ENCODE measurements at places on chromosomes 3 and 15. TPM values are rescaled to one million over a fixed set of nuclear protein-coding genes. Genes with fewer than 3 reads are reported as not detected.

- DNase-seq: no peak
These were observed 341.8 kb downstream of the RAP2B start for GRCh38 chr3:153503873-153504272.

The LMCD1 gene
- total RNA-seq: not detected

The OR5K4 gene
- total RNA-seq: not detected

The TADA3 gene
- 59.2 TPM for total RNA-seq

The CASR gene
- total RNA-seq: not detected

The CCR3 gene
- not detected for total RNA-seq

DNA sequence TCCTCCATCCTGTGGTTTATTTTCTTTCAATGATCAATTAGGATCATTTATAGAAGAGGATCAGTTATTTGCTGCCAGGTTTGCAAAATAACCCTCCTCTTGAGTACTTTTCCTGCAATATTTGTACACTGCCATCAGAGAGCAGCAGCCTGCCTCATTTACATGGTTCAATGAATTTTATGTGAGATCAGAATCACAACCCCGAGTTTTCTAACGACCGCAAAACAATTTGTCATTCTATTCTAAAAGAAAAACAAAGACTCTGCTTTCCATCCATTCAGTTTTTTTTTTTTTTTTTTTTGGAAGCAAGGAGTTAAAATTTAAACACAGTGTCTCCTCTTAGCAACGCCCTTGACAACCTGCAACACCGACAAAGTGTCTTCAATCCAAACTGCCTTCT lies 146.9 kb downstream of the RAB11A start:
- no peak for DNase-seq

GRCh38 chr3:58804914-58805313 lies 138.3 kb upstream of the FAM3D start:
- DNase-seq: no peak

- DNase-seq: no peak
These were observed 210.3 kb upstream of the CNTN6 start for GRCh38 chr3:882533-882932.

The TGM4 gene
- not detected for total RNA-seq

DNA sequence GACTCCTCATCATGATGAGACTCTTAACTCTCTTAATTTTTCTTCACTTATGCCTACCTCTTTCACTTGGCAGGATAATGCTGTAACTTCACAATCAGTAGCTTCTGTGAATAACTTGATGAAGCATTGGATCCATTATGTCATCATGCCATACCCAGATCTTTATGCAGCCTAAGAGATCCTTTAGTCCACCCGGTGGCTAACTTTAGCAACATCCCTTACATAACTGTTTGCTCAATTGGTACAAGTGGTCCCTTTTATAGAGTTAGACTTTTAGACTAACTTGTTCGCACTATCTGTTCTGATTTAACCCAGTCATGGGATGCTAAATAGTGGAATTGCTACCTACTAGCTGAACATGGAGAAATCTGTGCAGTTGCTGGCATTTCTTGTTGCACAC lies 184.5 kb downstream of the USP13 start:
- DNase-seq: no peak

GRCh38 chr15:90266061-90266431 lies 574 bp downstream of the NGRN start:
- DNase-seq: peak; percentile 68

GRCh38 chr3:181741417-181741816 lies 29.7 kb downstream of the SOX2 start:
- no peak for DNase-seq

GRCh38 chr15:36925049-36925448 lies 175.3 kb downstream of the MEIS2 start:
- no peak for DNase-seq

The LRRC31 gene
- not detected for total RNA-seq

The SLC9A9 gene
- 29.1 TPM for total RNA-seq

The EDEM1 gene
- 59.9 TPM for total RNA-seq

DNA sequence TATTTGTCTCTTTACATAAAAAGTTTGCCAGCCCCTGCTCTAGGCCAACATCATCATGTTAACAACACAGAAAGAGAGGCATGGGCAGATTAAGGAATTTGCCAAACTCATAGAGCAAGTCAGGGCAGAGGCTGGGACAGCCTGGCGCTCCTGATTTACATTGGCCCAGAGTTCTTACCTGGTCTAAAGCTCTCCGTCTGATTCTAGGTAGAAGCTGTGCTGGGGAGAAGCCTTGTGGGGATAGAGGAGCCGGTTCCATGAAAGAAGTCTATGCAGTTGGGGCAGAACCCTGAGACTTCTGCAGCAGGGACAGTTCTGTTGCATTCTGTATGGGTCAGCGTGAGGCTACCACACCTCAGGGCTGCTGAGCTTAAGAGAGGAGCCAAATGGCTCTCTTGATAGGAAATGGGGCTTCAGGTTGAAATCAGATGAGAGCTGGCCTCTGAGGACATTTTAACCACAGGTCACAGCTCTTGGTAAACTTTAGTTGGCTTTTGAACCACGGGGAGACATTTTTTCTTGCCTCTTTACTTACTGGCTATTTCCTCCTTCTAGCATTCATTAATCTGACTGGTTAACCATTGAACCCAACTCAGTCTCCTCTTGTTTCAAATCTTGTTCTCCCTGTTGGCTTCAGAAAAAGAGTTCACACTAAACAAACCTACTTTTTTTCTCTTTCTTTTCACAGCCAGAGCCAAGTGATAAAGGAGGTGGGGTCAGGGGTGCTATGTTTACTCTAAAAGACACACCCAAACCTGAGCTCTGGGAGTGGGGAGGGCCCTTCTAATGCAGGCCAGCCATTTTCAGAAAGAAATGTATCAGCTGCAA lies 250.7 kb downstream of the OPA1 start:
- no peak for DNase-seq

- no peak for DNase-seq
These were observed 1.3 kb downstream of the GRK7 start for GRCh38 chr3:141764465-141764864.

- no peak for DNase-seq
These were observed 58.1 kb downstream of the SNX4 start for GRCh38 chr3:125461896-125462295.

DNA sequence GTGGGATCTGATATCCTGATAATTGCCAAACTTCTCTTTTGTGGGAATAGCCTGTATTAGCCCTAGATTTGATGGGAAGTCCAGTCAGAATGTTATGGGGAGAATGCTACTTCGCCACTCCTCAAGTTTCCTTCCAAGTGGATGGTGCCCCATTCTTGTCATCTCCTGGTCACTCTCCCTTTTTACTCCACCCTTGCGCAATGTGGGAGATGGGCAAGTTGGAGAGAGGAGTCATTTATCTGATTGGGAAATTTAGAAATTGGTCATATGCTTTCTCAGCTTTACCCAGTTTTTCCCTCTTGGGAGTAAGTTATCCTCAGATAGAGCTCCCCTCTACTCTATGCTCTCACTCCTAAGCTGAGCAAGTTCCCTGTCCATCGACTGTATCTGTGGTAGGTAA lies 14.4 kb downstream of the FANCD2OS start:
- DNase-seq: no peak

The FGD5 gene
- total RNA-seq: not detected

The PRSS50 gene
- not detected for total RNA-seq

Measured in natural killer cell (primary cell).